GM04503 (cell line): ENCODE measurements at places on chromosomes 16 and 17.

DNA sequence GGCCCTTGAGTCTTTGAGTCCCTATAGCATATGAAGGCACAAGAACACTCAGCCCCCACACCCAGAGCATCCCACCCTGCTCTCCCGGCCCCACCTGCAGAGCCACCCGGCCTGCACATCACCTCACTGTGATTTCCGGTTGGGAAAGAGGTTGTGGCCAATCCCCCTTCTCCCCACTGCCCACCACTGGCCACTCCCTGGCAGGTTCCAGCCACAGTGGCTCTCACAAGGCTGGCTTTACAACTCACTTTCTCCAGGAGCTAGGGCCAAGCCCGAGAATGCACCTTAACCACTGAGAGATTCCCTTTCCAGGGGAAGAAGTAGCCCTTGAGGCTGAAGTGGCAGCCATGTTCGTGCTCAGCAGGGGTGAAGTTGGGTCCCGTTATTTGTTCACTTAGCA, 123.9 kb downstream of the C16orf78 start:
- DNase-seq, result no peak

DNA sequence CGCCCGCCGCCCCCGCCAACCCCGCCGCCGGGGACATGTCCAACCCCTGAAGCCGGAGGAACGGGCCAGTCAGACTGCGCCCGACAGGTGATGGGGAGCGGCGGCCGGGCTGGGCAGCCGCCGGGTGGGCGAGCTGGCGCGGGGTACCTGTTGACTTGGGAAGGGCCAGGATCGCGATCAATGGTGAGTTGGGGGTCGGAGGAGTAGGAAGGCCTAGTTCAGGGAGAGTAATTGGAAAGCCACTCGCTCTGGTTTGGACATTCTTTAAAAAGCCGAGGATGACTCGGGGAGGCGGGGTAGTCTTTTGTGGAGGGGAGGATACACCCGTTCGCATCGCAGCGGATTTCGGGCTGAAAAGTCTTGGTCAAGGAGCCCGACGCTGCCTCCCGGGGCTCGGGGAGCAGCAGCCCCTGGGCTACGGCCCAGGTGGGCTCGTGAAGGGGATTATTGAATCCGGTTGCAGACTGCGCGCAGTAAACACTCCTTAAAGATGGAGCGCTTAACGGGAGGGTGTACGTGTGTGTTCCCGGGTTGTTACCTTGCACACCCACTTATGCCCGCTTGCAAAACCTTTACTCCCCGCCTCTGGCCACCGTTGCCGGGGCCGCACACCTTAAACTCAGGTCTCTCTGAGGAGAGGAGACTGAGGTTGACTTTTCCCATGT, 123.8 kb downstream of the GOSR1 start:
- no peak for DNase-seq

- no peak for DNase-seq
Measured at GRCh38 chr17:74141612-74142011, 61.9 kb upstream of the RPL38 start.

GRCh38 chr17:77602062-77602746, 356.3 kb upstream of the TNRC6C start:
- DNase-seq, result peak; percentile 55

- no peak for DNase-seq
Measured at GRCh38 chr16:590188-590814, 435 bp downstream of the RAB40C start.

GRCh38 chr17:8051831-8052230, 13.0 kb downstream of the ALOX15B start:
- DNase-seq, result no peak

GRCh38 chr17:77451245-77451893, 310.6 kb downstream of the SEC14L1 start:
- no peak for DNase-seq

DNA sequence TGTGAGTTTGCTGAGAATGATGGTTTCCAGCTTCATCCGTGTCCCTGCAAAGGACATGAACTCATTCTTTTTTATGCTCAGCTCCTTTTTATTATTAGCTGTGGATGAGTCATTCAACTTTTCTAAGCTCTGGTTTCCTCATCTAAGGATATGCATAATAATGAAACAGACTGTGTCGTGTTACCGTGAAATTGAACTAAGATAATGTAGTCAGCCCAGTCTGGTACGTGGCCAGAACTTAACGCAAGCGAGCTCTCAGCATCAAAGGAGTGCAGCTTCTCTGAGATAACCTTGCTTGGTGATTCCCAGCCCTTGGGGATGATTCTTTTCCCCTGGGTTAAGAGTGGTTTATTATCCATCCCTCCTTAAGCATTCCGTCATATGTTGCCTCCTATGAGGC, 454.3 kb upstream of the EEF2KMT start:
- no peak for DNase-seq

GRCh38 chr17:56592487-56593085, 913 bp upstream of the NOG start:
- no peak for DNase-seq

DNA sequence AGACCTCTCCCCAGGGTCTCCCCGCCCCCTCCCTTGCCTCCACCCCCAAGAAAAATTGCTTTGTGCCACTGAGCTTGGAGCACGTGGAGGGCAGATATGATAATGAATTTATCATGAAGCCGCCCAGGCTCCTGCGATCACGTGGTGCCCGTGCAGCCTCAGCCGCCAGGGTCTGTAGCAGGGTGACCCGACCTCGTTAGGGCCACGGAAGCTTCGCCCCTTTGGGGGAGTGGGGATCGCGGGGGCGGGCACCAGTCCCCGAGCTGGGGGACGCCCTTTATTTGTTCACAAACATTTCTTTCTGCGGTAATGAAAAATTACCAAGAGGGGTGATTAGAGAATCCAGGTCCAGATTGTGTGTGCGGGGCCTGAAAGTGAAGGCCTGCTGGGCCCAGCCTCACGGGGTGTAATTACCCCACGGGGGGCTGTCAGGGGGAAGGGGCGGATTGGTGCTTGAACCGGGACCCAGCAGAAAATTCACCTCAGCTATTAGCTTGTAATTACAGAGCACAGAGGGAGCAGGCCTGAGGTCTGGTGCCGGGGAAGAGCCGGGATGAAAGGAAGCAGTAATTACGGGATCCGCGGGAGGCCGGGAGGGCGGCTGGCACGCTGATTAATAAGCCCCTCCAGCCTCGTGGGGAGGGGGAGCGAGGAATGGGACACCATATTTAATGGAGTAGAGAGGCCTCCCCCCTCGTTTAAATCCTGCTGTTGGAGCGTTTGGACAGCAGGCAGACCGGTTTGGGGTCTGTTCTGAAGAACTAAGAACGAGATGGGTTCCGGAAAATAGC, 13.3 kb downstream of the GSE1 start:
- no peak for DNase-seq

GRCh38 chr17:61758430-61758829, 104.9 kb downstream of the BRIP1 start:
- no peak for DNase-seq

GRCh38 chr16:24286741-24287405, 30.7 kb downstream of the CACNG3 start:
- no peak for DNase-seq

DNA sequence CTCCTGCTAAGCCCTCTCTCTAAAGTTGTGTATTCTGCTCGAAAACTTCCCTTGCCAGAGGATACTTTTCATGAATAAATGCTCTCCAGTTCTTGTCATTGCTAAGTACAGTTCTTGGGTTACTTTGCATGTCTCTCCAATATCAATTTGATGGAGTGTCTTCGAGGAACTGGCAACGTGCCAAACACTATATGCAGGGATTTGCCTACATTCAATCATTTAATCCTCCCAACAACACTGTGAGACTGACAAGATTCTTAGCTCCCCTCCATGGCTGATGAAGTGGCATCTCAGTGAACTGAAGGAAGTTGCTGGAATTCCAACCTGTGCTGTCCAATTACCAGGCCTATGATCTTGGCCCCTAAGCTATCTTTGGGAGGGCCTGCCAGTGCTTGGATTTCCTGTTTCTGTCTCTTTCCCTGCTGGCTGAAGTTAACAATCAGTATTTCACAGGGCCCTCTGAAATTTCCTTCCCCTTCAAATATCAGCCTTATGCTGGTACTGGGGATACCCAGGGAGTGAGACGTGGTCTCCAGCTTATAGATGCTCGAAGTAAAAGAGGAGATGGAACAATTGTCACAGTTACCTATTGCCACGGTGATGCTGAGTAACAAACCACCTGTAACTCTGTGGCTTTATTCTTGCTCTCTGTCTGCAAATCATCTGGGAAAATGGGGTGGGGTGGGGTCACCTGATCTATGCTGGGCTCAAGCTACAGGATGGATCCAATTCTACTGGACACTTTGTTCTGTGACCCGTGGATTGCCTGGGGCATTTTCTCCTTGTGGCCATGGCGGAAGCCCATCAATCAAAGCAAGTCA, 19.4 kb upstream of the CRISPLD2 start:
- DNase-seq, result no peak

DNA sequence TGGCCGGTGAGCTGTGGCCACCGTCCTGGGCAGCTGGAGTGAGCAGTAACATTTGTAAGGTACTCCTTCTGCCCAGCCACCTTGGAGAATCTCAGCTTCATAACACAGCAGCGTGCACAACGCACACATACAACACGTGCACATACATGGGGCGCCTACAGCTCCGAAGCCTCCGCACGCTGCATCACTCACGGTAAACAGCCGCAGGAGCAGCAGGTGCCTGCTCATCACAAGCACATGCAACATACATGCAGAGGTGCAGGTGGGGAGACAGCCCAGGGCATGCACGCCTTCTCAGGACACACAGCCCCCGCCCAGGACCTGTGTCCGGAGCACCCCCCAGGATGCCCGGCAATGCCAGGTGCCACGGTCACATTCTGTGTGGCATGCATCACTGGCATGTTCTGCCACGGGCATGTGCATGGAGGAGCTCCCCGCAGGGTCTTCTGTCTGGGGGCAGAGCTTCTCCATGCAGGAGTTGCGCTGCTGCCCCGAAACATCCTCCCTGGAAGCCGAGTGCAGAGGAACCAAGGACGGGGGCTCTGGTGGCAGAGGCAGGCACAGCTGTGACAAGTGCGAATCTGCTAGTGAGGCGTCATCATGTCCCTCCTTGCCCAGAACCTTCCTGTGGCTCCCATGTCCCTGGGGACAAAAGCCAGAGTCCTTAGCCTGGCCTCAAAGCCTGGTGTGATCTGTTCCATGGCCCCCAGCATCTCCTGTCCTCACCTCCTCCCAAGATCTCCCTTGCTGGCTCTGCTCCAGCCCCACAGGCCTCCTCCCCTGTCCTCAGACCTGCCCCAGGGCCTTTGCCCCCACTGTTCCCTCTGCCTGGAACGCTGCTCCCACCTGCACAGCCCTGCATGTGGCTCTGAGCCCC, 184.0 kb upstream of the GSE1 start:
- no peak for DNase-seq

GRCh38 chr17:79276821-79277220, 202.2 kb downstream of the ENGASE start:
- DNase-seq, result no peak

- DNase-seq, result no peak
Measured at GRCh38 chr17:27559506-27560481, 71.2 kb upstream of the LGALS9 start.

- no peak for DNase-seq
Measured at GRCh38 chr16:11980136-11980844, 3.8 kb downstream of the SNX29 start.

DNA sequence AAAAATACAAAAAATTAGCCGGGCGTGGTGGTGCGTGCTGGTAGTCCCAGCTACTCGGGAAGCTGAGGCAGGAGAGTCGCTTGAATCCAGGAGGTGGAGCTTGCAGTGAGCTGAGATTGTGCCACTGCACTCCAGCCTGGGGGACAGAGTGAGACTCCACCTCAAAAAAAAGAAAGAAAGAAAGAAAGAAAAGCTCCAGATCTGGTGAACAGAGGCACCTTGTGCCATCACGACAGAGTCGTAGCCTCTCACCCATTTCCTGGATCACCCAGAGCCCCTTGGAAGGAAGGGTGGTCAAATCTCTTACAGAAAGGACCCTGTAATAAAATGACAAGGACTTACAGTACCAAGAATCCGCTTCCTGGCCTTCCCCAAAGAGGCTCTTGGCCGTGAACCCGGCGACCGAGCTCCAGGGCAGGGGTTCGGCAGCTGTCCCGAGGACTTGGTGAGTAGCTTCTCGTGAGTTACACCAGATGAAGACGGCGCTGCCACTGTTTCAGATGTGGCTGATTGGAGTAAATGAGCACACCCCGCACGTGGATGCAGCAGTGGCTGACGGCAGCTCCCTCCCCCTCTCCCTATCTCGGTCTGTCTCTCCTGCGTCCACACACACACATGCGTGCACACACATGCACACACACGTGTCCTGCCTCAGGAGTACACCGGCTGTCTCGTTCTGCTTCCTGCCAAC, 13.5 kb downstream of the LGALS3BP start:
- no peak for DNase-seq

DNA sequence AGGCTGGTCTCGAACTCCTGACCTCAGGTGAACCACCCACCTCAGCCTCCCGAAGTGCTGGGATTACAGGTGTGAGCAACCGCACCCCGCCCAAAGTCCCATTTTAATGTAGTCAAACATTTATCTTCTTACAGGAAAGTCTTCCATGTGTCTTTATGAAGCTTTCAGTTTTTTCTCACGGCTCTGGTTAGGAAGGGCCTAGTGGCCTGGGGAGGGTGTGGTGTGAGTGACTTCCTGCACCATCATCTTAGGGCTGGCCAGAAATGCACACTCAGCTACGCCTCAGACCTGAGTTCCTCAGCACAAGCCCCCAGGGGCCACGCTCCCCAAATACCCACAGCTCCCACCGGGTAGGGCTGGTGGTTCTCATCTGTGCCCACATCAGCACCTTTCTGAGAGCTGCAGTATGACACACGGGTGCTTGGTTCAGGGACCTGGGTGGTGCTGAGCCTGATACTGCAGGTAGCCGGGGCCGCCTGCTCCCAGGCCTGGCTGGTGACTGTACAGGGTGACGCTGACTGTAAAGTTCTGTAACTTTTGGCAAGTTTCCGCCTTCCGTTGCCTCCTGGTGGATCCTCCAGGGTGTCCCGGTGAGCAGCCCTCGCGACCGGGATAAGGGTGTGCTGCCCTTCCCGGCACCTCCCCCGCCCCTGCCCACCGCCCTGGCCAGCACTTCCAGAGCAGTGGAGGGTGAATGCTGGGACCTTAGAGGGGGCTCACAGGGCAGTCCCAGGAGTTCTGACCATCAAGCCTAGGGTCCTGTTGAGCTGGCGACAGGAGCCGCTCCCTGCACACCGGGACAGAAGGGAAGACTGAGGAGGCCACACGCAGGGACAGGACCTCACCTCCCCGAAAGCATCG, 52.5 kb downstream of the ZNF778 start:
- no peak for DNase-seq

GRCh38 chr17:65154770-65155589, 17.8 kb downstream of the RGS9 start:
- DNase-seq, result no peak
